Heart left ventricle (tissue), 16 donors: ENCODE measurements at places on chromosomes 2 and 18.

- no peak for DNase-seq
Observed at GRCh38 chr2:42914314-42914713, 121.9 kb upstream of the HAAO start.

- DNase-seq: peak; percentile 74
Observed at GRCh38 chr2:131104487-131105155, 515 bp upstream of the PLEKHB2 start.

DNA sequence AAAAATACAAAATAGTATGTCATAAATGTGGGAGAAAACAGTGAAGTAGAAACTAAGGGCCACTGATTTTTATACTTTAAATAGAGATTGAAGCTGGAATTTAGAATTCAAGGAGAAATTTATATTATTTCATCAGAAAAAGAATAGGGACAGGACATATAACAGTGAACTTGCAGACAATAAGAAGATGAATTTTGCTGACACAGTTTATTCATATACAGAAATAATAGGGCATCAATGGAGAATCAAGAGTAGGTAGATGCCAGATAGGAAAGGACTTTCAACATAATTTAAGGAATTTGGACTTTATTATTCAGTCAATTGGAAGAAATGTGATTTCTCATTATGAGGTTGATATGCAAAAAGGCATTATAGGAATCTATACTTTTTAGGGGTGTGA is 118.9 kb upstream of the HNMT start:
- no peak for DNase-seq

DNA sequence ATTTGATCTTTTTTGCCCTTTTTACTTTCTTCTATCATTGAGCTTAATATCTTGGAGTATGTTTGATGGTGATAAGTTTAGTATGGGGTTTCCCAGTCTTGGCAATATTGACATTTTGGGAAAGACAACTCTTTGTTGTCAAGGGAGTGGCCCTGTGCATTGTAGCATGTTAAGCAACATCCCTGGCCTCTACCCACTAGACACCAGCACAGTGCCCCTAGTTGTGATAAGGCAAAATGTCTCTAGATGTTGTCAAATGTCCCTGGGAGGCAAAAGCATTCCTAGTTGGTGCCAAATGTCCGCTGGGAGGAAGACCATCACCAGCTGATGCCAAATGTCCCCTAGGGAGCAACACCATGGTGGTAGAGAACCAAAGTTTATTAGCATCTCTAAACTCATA is 28.2 kb downstream of the GULP1 start:
- DNase-seq: no peak

- no peak for DNase-seq
Observed at GRCh38 chr2:157404363-157404762, 39.5 kb downstream of the CYTIP start.

GRCh38 chr2:236790963-236791362 is 221.3 kb downstream of the ACKR3 start:
- no peak for DNase-seq

GRCh38 chr2:39326644-39327043 is 82.9 kb upstream of the CDKL4 start:
- no peak for DNase-seq

DNA sequence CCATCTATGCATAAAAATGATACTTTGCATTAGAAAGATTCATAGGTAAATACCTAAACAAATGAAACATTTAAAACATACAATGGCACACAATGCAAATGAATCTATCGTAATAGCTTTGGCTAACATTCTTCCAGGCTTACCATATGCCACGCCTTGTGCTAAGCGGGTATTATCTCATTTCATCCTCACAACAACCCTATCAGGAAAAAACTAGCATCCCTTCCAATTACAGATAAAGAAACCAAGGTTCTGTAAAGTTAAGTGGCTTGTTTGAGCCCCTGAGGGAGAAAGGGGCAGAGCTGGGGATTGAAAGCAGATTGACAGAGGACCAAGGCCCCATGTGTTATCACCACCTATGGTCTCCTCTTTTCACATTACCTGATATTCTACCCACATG is 145.4 kb upstream of the ETAA1 start:
- no peak for DNase-seq

DNA sequence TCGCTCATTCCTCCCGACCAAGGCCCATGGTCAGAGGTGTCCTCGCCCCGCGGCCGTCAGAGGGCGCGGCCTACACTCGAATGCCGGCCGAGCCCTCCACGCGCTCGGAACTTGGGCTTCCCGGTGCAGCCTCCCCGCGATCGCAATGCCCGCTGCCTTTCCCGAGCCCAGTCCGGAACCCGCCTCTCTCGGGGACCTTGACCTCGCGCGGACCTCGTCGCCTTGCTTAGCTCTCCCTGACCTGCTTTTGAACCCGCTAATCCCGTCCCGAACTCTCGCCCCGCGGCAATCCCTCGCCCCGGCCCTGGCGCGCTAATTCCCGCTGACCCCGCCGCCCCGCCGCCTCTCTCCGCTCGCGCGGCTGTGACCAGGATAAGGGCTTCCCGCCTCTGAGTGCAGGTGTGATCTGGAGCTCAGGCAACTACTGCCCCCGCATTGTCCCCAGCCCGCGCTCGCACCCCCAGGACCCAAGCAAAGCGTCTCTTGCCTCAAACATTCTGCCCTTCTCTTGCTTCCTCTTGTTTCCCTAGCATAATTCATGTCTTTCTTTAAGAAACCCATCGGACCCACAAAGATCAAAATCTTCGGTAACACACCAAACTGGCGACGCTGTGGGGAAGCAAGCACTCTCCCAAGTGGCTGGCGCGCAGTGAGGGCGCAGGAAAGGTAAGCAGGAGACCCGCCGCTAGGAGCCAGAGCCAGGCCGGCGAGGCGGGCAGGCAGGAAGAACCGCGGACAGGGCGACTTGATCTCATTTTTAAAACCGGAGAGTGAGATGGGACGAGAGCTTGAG is 46.6 kb upstream of the ATP6V1B1 start:
- no peak for DNase-seq

- DNase-seq: no peak
Observed at GRCh38 chr18:61616111-61616610, 276.6 kb downstream of the RNF152 start.

DNA sequence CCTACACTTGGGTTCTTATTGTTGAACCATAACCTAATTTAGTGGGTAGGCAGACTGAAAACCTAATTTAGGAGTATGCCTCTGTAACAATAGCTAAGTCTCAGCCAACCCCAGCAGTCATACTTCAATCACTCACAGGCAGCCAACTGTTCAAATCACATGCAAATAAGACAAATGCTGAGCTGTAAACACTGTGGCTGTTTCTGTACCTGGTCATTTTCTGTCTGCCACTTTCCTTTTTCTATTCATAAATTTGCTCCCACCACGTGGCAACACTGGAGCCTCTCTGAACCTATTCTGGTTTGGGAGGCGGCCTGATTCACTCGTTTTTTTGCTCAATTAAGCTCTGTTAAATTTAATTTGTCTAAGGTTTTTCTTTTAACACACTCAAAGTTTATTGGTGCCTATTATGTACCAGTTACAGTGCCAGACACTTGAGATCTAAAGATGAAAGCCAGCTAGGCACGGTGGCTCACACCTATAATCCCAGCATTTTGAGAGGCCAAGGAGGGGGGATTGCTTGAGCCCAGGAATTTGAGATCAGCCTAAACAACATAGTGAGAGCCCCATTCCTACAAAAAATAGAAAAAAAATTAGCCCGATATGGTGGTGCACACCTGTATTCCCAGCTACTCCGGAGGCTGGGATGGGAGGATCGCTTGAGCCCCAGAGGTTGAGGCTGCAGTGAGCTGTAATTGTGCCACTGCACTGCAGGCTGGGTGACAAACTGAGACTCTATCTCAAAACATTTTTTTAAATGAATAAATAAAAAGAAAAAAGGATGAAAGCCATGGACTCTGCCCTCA is 41.1 kb downstream of the THNSL2 start:
- no peak for DNase-seq

DNA sequence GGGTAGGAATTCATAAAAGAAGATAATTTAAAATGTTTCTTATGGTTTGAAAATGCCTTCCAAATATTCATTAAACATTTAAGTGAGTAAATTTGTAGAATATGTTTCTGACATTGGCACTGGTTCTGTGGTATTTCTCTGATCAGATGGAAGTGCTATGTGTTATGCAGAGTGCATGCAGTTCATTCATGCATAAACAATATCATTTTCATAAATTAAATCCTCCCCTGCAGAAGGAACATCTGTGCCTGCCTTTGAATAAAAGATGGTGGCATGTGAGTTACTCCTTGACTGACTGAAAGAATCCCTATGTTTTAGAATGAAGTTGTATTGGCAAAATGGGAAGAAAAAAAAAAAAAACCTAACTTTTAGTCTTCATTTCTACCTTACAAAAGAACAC is 5.9 kb downstream of the NEUROD1 start:
- DNase-seq: no peak

DNA sequence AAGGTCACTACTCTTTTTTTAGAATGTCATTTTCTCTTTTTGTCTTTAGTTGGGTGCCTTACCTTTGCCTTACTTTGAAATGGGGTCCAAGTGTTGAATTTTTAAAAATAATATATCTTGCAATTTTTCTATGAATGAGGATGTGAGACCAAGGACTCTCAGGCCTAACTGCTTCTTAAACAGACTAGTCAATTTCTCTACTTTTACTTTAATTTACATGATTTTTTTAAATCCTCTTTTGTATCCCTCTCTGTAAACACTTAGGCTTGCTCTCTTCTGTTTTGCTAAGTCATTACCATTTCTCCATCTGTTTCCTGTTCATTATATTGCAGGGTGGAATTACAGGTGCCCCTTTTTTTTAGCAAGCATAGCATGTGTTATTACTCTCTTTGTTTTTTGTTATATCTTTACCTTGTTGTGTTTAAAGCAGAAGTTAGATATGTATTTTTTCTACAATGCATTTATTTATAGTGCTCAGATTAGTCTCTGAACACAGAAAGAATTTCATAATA is 261.8 kb downstream of the SPAG16 start:
- no peak for DNase-seq

- no peak for DNase-seq
Observed at GRCh38 chr2:20504174-20504573, 57.3 kb downstream of the RHOB start.

DNA sequence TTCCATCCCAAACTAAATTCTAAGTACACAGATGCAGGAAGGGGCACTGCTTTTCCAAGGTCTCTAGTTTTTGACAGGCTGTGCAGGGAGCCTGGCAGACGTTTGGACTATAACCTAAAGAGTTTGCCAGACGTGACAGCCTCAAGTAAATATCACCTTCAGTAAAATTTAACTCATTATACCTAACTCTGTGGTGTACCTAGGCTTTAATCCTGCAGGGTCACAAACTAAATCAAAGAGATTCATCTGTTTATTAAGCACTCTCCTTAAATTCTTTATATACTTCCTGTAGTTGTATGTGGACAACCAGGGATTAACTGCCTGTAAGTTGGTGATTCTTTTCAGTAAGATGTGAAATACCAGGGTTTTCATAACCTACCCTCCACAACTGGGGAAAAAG is 92.9 kb downstream of the ACVR1 start:
- DNase-seq: no peak

DNA sequence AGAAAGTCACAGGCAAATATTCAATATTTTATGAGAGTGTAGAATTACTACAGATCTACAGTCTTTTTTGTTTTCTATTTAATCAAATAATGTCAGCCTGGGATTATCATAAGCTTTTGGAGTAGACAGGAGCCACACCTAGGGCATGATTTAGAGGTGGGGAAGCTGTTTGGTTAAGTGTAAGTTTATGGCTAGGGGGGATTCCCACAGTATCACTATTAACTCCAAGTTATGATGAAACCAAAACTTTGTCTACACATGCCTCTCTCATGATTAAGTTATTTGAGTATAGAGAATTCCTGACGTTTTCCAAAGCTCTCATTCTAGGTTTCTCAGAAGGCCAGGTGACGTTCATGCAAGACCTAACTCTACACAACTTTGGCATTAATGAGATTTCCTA is 2.1 kb downstream of the SERPINB10 start:
- no peak for DNase-seq

DNA sequence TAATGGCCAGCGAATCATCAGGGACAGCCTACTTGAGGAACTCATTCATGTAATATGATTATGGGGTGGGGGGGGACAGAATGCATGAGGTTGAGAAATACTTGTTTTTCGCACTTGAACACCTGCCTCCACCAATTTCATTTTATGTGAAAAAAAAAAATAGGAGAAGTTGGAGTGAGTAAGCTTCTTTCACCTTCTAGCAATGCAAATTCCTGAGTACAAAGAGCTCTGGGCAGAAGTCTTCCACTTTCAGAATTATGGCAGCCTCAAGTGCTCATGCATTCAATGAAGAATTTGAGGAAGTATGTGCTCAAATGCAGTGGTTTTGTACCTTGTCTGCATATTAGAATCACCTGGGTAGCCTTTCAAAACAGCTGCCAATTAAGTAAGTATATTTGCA is 40.1 kb upstream of the GPD2 start:
- no peak for DNase-seq

GRCh38 chr2:216694082-216694825 is 1.1 kb downstream of the IGFBP5 start:
- DNase-seq: peak; percentile 82

DNA sequence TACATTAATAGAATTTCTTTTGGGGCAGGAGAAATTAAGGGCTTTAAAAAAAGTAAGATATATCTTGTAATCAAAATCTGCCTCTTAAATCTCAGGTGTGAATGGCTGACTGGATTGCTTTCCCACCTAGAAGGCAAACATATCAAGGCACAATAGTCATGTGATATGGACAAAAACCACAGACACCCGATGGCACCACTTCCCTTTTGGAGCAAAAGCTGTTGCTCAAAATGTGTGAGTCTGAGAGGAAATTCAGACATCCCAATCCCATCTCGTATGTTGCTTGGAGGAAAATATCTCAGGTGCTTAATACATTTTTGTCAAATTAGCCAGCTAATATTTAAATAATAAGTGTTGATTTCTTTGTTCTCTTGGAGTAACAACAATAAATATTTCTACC is 120.7 kb downstream of the KCNF1 start:
- no peak for DNase-seq

- DNase-seq: no peak
Observed at GRCh38 chr2:15579641-15580040, 12.0 kb upstream of the DDX1 start.

DNA sequence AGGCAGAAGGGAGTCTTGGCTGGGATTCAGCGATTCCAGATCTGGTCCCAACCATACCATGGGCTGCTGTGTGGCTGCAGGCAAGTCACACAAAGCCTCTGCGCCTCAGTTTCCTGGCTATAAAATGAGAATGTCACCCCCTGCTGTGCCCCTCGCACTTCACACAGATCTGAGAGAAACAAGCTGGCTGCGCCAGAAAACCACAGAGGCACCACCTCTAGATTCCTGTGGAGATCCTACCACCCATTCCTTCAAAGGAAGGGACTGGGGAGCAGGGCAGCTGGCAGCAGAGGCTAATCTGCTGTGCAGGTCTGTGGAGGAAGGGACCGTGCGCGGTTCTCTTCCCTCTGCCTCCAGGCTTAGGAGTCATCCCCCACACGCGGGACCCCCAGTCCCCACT is 19.8 kb downstream of the NEURL3 start:
- no peak for DNase-seq

DNA sequence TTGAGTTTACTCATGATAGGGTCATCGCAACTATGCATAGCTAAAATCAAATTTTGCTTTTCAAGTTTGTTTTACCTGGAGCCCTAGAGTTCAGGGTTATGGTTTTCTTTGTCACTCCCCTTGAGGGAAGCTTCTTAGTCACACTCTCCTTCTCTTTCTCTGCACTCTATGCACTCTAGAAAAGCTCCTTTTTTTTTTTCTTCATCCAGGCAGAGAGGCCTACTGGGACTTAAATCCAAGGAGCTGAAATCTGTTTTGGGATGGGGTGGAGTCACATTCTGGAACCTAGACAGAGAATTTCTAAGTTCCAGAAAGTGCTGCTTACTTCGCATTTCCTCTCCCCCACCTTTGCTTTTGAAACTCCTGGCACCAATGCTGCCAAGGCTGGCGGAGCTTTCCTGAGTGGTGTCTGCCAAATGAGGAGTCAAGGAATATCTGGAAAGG is 19.1 kb upstream of the IL18R1 start:
- DNase-seq: peak; percentile 34
